ENCODE measurements at places on chromosomes 4 and X.

GRCh38 chr4:898869-899555 lies 33.1 kb downstream of the GAK start:
- no peak for DNase-seq

DNA sequence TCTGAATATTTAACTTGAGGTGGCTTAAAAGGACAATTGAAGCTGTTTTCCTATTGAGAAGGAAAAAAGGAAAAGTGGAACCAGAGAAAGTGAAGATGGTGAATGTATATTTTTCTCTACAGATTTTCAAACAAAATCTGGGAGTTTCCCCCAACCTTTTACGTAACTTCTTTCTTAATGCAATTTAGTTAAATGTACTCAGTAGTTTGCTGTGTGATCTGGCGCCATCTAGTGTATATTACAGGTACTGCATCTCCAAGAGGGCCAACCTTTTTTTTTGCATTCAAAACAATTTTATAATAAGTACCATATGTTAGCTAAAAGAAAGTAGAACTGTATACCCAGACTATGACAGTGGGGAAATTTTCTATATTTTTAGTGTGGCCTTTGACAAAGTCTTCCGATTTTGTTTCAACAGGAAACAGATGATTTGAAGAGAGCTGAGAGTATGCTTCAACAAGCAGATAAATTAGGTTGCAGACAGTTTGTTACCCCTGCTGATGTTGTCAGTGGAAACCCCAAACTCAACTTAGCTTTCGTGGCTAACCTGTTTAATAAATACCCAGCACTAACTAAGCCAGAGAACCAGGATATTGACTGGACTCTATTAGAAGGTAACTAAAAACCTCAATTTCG lies 82.0 kb downstream of the PLS3 start:
- DNase-seq, result no peak

DNA sequence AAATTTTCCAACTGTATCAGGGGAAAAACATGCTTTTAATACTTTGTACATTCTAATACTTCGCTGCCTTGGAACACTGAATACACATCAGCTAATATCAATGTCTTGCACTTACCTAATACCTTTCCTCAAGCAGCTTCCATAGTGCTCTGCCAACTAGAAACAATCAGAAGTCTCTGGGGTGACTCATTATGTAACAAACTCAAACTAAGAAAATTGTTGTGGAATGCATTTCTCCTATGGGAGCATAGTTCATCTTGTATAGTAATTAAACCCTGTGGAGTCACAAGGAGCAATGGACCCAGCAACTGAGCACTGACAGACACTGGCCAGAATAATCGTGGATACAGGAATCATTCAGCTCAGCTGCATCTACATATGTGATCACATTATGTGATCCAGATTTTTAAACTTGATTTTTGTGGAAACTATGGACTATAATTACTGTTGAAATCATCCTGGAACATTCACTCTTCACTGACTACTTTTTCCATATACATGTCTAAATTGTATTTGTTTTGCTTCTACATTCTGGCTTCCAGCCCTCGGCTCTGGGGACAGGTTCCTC lies 496.9 kb downstream of the TMA16 start:
- DNase-seq, result no peak

DNA sequence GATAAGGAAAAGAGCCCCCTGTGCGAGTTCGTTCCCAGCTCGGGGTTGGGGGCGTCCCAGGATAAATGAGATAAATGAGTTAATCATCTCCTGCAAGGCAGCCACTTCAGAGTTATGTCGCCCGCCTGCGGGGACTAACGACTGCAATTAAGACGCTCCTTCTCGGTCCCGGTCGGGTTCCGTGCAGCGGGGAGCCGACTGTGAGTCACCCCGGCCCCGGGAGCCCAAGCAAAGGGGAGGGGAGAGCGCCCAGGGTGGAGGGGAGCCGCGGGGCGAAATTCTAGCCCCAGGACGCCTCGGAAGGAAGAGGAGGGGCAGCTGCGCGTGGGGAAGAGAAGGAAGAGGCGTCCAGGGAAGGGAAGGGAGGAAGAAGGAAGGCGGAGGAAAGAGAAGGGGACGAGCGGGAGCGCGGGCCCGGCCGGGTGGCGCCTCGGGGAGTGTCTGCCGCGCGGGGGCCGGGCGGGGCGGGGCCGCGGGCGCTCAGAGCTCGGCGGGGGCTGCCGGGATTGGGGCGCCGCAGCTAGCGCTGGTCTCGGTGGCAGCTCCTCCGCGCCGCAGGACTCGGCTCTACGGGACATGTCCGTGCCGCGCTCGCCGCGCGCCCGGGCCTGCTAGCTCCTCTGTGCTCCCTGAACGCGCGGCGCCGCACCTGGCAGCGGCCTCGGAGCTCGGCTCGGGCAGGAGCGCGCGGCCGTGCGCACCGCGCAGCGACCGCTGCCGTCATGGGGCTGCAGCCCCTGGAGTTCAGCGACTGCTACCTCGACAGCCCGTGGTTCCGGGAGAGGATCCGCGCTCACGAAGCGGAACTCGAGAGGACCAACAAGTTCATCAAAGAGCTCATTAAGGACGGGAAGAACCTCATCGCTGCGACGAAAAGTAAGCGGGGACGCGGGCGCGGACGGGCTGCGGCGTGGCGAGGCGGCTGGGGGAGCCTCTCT lies at the start of gene ARHGAP10:
TSS of gene ARHGAP10 (plus strand) at position 509 of the 938 bp plus-strand sequence. CDS start at position 723, 214 bp downstream.
- peak; percentile 17 for DNase-seq

DNA sequence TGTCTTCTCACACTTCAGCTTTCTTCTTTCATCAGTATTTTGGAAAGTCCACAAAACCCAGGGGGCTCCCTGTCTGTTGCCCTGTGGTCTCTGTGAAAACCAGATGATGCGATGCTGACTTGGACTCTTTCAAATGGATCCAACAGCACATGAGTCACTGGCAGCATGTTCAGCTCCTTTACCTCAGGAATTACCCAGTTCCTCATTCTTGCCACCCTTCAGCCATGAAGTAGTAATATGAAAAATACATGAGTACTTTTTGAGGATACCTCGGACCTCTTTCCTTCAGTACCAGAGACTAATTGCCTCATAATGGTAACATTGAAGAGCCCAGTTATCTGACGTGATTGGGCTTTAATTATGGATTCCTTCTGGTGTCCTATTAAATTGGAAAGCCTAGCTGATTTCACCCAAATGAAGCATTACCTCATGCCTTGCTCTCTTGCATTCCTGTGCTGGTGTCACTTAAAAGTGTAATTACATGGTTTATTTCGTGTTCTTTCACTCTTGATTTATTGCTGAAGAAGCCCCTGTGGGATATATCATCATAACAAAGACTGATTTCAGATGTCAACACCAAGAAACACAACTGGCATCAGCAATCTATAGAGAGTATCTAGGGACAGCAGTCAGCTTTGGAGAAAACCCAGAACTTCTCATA lies 63.4 kb downstream of the NFKB1 start:
- DNase-seq, result no peak

DNA sequence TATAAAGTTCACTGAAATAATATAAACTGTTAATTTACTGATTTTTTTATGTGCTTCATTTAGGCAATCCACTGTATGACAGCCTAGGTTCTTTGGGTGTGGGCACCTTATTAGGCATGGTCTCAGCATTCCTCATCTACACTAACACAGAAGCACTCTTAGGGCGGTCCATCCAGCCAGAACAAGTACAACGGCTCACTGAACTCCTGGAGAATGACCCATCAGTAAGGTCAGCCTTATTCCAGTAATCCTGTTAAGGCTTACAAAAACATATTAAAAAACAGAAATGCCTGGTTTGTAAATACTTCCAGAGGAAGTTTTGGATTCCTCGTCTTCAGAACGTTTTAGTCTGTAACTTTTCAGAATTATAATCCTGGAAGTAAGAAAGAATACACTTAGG lies 80.1 kb downstream of the SLC30A9 start:
- no peak for DNase-seq

- DNase-seq, result no peak
Observed at GRCh38 chr4:1300466-1301455, 11.1 kb downstream of the MAEA start.

GRCh38 chr4:108036213-108036612 lies 46.5 kb downstream of the HADH start:
- DNase-seq, result no peak

GRCh38 chrX:130539721-130540321 lies 138.0 kb downstream of the RBMX2 start:
- peak; percentile 3 for DNase-seq

DNA sequence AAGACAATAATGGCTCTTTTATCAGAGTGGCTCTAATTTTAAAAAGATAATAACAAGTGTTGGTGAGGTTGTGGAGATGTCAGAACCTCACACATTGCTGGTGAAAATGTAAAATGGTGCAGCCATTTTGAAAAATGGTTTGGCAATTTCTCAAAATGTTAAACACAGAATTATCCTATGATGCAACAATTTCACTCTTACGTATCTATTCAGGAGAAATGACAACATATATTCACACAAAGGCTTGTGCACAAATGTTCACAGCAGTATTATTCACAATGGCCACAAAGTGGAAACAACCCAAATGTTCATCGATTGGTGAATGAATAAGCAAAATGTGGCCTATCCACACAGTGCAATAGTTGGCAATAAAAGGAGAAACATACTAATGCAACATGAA lies 24.7 kb downstream of the ENPP6 start:
- no peak for DNase-seq

DNA sequence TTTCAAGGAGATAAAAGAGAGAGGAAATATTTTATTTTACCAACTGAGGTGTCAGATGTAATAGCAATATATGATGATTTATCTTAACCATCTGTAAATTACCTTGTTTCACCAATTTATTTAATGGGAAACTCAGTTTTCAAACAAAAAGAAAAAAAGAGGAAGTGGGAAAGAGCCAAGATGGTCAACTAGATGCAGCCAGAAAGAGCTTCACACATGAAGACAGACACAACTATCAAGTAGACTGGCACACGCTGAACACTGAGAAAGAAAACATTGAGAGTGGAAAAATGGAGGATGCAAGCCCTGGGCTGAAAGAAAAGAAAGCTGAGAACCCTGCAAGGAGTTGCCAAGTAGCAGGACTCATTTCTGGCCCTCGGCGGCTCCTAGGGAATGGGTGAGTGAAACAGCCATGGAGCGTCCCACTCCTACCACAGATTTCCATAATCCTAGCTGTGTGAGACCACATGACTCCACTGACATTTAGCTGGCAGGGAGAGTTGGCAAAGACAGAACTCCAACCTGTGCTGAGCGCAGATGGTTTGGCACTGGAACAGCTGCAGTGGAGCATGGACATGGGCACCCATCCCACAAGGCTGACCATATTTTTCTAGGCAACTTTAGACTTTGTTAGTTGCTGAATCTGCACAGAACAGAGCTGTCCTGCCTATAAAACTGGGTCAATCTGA lies 409.3 kb downstream of the FAM47B start:
- no peak for DNase-seq

DNA sequence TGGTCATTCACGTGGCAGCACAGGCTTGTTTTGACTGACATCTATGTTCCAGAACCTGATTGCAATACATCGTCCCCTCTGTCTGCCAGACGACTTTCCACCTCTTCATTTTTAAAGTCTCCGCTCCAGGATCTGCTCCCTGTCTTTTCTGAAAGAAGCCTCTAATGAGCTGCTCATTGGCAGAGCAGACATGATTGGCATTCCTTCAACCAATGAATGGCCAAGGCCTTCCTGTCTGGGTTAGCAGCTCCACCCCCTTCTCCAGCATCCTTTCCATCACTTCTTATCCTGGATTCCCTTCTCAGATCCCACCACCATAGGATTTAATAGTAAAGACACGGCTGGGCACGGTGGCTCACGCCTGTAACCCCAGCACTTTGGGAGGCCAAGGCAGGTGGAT lies 202.7 kb upstream of the KLF3 start:
- DNase-seq, result no peak

- DNase-seq, result no peak
Observed at GRCh38 chr4:166896254-166896653, 338.0 kb downstream of the SPOCK3 start.

DNA sequence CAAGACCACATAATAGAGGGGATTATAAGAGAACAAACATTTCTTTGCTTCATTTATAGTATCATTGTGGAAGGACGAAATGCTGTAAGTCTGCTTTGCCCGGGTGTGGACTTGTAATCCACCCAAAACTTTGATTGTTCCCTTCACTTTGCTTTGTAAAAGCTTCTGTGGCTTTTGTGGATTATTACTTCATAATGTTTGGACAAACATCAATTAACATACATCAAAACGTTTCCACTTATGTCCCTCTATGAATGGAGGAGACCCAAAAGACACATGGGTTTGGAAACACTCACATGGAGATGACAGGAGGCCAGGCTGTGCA lies 415.4 kb downstream of the SPRY1 start:
- no peak for DNase-seq

- no peak for DNase-seq
Observed at GRCh38 chr4:95220205-95221175, 328.3 kb downstream of the UNC5C start.

- DNase-seq, result no peak
Observed at GRCh38 chr4:24730256-24731001, 64.9 kb upstream of the SOD3 start.

DNA sequence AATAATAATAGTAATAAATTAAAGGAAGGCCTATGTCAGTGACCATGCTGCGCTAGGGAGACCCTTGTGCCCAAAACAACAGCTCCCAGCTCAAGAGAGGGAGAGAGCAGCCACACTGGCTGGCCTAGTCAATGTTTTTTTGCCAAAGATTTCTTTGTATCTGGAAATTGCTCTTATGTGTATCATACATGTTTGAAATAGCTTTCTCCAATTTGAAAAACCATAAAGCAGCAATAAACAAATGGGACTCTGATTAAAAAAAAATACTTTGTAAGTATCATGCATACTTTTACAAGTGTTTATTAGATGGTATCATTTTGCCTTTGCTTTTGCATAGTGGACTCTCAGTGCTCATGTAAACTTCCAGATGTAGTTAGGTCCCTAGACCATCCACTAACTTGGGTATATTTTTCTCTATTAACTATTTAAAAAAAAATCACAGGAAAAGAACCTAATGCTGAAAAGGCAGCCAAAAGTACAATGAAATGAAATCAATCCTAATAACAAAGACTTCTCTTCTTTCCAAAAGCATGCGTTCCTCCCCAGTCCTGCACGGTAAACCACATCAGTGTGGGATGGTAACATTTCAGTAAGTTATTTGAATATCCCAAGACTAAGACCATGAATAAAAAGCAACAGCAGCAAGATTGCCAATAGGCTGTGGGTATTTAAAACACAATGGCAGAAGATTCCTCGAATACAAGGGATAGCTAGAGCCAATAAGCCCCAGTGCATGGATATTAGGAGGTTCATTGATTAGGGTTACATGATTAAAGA lies 117.6 kb downstream of the PALLD start:
- DNase-seq, result no peak

Data from NCI-H1105 (cell line).